ENCODE measurements at places on chromosomes 12 and 14. TPM values are rescaled to one million over a fixed set of nuclear protein-coding genes. Genes with fewer than 3 reads are reported as not detected.

KCNH3 gene
- not detected for total RNA-seq

PNN gene
- total RNA-seq: 37.2 TPM

GRCh38 chr12:106837782-106838181 is 63.3 kb downstream of the RIC8B start:
- DNase-seq: no peak

DNA sequence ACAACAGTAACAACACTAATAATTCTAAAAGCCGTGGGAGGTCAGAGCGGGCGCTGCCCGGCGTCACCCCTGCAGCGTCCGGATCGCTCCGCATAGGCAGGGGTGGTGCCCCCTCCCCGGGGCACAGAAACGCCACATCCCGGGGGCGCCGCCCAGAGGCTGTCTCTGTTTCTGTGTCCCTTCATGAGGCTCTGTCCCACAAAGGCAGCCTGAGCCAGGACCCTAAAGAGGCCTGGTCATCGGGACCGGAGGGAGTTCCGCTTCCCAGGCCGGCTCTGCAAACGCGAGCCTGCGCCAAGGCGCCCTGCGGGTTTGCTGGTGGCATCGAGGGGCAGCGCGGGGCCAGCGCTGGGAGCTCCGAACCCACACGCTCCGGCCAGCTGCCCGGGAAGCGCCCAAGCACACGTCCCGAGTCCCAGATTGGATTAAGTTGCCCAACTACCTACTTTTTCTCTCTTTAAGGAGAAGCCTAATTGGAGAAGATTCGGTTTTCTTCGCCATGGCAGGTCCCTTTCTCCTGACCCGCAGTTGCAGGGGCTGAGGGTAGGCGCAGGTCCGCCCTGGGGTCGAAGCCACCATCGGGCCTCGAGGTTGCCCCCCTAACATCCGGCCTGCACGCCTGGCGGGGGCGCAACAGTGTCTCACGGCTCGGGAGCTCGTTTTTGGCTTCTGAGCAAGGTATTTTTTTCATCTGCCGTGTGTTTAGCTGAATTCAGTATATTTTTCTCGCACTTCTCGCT is 421.7 kb downstream of the VRK1 start:
- DNase-seq: no peak

DNA sequence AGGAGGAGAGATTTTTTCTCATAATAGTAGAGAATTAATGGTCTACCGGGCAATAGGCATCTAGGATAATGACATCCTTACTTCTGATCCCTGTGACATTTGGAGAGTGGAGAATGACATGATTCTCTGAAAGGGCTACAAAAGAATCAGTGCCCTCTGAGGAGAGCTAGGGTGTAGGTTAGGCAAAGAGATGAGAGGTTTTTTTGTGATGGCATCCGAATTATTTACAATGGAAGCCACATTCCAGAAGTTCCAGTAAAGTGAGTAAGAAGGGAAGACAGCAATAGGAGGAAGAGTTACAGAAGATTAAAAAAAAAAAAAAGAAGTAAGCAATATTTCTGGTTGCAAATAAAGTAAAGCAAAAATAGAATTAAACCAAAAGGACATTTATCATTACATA is 478.0 kb downstream of the RMST start:
- DNase-seq: no peak

- peak; percentile 26 for DNase-seq
These were observed 7.9 kb upstream of the GPRC5A start for GRCh38 chr12:12883369-12884001.

GRCh38 chr14:55102141-55102621 is 26.9 kb upstream of the LGALS3 start:
- peak; percentile 91 for DNase-seq
